ENCODE measurements at places on chromosomes 1 and 21.

DNA sequence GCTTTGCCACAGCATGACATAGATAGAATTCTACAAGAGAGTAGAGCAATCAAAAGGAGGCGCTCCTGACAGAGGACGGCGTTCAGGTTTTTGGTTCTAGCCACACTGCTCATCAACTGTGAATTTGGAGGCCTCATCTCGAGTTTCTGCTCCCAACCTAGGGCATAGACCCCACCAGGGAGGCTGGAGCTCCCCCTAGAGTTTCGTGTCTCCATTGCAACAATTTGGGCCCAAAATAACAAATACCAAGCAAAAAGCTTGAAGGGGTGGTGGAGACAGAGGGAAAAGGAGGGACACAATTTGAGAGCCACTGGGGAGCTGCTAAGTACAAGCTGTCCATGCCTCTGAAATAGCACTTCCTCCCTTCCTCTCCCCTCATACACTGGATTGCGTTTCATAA lies 297.0 kb downstream of the GPATCH2 start:
- no peak for DNase-seq

GRCh38 chr1:10338047-10338446 lies 60.8 kb upstream of the PGD start:
- no peak for DNase-seq

DNA sequence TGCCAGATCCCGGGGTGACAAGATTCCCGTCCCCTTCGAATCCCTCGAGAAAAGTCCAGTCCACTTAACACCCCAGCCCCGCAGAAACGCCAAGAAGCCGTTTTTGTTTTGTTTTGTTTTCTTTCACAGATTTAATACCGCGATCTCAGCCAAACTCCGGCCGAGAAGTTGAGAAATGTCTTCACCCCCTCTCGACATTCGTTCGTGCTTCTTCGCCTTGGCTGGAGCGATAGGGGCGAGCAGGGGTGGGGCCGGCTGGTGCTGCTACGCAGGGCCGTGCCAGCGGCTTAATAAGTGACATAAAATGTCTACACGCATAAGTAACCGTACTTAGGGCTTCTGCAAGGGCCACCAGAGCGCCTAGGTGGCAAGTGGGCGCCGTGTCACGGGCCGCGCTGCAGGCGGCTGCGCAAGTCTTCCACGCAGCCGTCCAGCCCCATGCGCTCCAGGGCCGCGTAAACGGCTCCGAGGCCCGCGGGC lies 4.9 kb downstream of the TNFRSF25 start:
- no peak for DNase-seq

DNA sequence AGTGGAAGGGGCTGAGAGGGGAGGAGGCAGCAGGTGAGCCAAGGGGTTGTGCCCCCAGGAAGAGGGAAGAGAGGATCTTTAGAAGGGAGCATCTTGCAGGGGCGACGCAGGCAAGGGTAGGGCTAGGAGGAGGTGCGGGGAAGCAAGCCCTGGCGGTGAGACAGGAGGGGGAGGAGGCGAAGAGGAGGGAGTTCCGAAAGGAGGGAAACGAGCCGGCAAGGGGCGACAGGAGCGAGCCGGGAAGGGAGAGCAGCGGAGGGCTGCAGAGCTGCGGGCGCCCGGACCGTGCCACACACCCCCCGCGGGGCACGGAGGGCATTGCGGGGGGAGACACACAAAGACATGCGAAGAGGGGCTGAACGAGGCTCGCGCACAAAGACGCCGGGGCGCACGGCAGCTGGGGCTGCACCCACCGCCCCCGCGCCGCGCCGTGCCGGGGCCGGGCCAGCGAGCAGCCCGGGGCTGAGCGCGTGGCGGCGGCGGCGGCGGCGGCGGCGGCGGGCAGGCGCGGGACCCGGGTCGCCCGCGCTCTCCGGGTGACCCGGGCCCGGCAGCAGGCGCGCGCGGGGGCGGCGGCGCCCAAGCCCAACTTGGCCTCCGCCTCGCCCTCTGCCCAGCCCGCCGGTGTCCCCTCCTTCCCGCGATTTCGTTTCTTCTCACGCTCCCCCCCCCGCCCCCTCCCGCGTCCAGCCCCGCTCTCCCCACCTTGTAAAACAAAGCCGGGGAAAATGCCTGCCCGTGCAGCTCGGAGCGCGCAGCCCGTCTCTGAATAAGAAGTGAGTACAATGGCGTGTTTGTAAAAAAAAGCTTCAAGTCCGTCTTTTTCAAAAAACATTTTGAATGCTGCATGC lies at the start of gene KCNK2:
Gene KCNK2, plus strand, starts transcription at position 206 of the 851 bp plus-strand sequence. CDS start 649 bp downstream, outside the sequence.
- DNase-seq: no peak

DNA sequence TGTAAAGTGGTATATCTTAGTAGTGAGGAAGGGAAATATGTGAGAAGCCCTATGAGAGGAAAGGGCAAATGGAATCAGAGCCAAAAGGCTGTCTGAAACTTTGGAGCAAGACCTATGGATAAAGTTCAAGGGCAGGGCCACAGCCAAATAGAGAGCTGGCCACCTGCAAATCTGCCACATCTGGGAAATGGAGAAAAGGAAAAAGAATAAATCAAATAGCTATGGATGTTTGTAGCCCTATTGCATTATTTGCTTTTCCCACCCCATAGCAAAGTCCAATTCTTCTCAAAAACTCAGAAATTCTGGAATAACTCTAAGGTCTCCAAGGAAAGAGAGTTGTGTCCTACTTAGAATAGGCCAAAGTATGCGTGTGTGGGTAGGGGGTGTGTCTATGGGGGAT lies 4.0 kb upstream of the HLX start:
- DNase-seq: no peak

GRCh38 chr1:6081901-6082300 lies 36.2 kb downstream of the KCNAB2 start:
- DNase-seq: no peak

DNA sequence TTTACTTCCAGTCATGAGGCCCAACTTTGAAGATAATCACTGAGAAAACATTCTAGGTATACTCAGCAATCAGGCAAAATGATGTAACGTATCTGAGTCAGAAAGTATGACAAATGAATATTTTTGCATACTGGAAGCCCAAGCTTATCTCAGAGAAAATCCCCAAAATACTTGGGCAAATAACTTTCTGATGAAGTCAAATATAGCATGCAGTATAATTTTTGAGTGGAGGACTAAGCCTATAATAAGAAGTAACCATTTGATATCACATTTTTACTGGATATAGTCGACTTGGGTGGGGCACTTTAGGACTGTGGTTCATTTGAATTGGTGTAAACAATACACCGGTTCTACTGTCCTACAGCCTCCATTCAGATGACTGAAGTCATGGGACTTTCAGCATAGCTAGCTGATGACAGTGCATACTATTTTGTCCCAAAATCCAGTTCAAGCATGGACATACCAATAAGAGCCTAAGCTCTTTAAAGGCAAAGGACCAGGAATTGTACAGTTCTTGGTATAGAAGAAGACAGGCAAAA lies 2.3 kb upstream of the GADD45A start:
- peak; percentile 77 for DNase-seq

DNA sequence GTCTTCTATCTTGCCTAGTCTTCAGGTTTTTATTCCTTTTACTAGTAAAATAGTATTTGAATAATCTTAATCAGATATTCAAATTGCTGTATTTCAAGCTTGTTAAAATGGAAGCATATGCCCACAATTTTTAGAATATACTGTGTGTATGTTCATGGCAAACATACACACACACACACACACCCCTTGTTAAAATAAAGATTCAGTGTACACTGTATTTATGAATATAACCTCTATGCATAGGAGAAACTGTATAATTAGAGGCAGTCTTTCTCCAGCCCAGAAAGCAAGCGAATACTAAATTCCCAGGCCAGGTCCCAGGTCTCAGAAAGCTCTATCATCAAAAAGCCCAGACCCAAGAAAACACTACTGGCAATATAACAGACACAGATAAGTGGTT lies 57.8 kb downstream of the JAK1 start:
- DNase-seq: no peak

GRCh38 chr1:110673197-110673701 lies 1.5 kb downstream of the KCNA3 start:
- no peak for DNase-seq

- DNase-seq: no peak
These were observed 291.0 kb downstream of the ADGRL2 start for GRCh38 chr1:82091729-82092128.

GRCh38 chr1:37477198-37477931 lies 3.0 kb downstream of the ZC3H12A start:
- no peak for DNase-seq

- DNase-seq: no peak
These were observed 2.6 kb downstream of the CROCC start for GRCh38 chr1:16924216-16924918.

DNA sequence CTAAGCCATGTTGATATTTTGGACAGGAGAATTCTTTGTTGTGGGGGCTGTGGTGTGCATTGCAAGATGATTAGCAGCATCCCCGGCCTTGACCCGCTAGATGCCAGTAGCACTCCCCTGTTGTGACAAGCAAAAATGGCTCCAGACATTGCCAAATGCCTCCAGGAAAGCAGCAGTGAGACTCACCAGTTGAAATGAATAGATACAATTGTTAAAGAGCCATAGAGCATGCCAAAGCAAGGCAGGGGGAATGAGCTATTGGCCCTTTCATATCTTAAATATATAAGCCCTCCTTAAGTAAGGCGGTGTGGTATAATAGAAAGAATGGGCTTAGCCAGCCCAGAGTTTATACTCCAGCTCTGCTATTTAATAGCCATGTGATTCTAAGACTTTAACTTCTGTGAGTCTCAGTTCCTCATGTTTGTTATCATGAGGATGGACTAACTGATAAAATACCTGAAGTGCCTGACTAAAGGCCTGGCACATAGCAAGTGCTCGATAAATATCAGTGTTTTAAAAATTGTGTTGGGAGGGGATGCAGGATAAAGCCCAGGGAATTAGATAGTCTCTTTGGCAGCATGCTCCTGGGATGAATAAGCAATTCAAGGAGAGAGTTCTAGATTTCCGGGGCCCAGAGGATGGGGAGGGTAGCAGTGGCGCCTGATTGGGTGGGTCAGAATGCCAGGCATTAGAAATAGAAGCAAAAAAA lies 21.1 kb upstream of the RGS4 start:
- DNase-seq: peak; percentile 37

GRCh38 chr1:94680039-94680377 lies 138.4 kb upstream of the F3 start:
- DNase-seq: no peak

DNA sequence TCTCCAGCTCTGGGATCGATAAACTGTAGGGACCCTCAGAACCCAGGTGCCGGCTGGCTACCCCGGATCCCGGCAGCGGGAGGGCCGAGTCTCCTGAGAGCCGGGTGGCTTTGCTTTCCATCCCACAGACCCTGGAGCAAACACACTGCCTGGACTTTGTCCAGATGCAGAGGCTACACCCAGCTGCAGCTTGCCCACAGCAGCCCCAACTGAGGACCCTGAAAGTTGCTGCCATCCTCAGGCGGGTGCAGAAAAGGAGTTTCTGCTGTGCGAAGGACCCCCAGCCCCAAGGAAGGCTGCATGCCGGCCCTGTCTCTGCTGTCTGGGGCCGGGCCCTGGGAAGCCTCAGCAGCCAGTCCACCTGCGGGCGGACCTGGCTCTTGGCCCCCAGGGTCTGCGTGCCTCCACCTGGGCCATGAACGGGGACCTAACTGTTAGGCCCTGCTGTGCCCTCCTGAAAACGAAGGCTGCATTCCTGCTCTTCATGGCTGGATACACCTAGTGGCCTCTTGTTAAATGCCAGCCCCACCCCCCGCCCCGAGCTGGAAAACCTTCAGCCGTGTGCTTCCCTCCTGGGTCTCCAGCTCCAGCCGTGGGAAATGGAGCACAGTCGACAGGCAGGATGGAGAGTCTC lies 97.5 kb upstream of the ARHGEF16 start:
- no peak for DNase-seq

DNA sequence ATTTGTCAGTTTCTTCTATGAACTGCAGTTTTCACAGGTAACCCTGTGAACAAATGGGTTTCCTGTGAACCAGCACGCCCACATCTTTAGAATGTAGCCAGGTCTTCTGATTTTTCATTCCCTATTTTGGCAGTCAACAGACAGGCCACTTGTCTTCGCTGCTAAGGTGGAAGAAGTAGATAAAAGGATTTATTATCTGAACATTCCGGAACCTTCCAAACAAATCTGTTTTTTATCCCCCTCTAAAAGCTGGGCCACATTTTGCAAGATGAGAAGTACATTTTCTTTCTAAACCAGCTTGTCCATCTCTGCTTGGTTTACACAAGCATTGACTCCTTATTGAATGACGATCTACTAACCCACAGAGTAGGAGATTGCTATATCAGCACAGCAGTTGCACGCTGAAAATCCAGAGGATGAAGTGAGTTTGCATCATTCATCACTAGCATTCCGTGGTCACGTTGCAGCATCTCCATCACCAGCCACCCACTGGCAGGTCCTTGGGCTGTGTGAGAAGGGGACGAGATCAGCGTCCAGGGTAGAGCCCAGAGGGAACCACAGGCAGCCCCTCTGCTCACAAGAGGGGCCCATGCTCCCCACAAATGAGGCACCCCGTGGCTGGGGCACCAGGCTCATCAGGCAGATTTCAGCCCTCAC lies 83.5 kb downstream of the TOMM20 start:
- no peak for DNase-seq

GRCh38 chr1:204443871-204444581 lies 32.4 kb upstream of the PPP1R15B start:
- no peak for DNase-seq

DNA sequence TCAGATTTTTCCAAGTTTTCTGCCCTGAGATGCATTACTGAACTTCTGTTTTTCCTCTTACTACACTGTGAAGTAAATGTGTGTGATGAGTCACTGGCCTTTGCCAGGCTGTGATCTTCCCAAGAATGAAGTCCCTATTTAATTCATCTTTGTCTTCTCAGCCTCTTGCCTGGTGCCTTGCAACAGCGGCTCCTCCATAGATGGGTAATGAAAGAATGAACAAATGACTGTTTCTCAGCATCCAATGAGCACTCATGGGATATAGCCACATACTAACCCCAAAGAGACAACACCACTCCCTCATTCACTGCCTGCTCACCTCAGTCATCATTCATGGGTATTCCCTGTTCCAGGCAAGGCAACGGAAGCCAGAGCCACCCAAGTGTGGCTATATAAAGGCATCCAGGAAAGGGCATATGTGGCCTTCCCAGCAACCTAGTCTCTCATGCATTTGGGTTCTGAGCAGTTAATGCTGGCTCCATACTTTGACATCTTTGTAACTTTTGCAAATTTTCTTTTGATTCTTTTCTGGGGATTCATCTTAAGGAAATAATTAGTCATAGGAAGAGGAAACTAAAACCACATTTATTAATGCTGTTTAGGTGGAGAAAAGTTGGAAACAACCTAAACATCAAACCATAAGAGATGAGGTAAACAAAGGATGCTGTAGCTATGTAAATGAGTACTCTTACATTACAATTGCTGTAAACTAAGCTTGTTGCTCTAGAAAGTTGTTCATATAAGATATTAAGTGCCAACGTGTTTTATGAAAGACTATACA lies 71.9 kb downstream of the HIVEP3 start:
- DNase-seq: no peak

GRCh38 chr21:45105906-45106485 lies 31.6 kb downstream of the ADARB1 start:
- no peak for DNase-seq

DNA sequence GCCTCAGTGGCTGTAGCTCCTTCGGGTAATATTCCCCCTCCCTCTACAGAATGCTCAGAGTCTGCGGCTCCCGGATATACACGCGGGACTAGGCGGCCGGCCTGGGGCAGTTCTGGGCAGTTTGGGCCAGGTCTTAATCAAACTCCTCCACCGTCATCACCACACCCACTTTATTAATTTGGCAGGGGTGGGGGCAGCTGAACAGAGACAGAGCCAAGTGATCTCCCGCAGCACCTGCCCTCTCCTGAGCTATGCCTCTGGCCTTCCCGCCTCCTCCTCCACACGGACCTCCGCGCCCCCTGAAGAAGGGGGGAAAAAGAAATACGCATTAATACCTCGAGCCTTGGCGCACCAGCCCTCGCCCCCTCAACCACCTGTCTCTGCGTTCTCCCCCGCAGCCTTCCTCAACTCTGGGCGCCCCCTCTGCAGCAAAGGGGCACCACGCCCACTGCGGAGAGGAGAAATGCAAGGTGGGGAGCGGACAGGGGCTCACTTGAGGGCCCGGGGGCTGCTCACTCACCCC lies 42.6 kb downstream of the CD34 start:
- no peak for DNase-seq

All from amniotic stem cell (primary cell).